ENCODE measurements at places on chromosomes 7 and 10.
A peak's percentile ranks its signal among the peaks of the same experiment; 100 is the strongest.

DNA sequence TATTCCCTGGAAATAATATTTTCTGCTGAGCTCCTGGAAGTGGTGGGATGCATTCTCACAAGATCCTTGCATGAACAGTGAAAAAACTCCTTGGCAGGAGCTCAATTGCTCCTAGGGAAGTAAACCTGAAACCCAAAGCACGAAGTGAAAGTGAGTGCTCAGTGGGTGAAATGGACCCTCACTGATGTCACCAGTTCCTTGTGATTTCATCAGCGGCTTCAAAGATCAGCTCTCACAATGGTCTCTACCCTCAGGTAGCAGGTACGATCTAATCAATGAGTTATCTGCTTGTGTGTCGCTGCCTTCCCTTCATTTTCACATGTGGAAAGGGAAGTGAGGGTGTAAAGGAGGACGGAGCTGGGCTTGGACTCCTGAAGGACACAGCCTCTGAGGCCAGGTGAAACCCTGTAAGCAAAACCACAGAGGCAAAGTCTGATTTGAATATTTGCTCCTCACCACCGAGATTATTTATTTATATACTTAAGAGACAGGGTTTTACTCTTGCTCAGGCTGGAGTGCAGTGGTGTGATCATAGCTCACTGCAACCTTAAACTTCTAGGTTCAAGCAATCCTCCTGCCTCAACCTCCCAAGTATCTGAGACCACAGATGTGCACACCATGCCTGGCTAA lies 255.4 kb upstream of the LYZL1 start:
- DNase-seq, result no peak

- no peak for DNase-seq
Measured at GRCh38 chr10:34710391-34710751, 104.7 kb downstream of the PARD3 start.

GRCh38 chr7:142511801-142512200 lies 237.5 kb upstream of the PRSS1 start:
- no peak for DNase-seq

- DNase-seq, result no peak
Measured at GRCh38 chr7:70005891-70006260, 407.6 kb downstream of the AUTS2 start.

DNA sequence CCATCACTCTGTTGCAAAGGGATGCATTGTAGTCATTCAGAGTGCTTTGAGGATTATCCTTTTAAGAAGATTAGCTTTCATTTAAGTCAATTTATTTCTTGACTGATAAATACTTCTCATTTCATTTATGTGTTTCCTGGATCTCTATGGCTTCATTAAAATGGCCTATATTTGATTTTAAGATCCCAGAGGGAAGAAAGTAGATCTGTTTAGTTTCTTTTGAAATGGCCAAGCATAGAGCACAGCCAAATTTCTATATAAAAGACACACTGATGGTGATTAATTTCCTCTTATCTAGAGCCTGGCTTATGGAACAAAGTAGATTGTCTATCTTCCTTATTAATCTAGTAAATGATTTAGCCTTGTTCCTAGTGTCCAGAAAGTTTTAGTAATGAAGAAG lies 129.7 kb upstream of the CALCR start:
- no peak for DNase-seq

- no peak for DNase-seq
Measured at GRCh38 chr10:15486404-15486803, 115.3 kb upstream of the FAM171A1 start.

GRCh38 chr10:133525444-133525843 lies 1.7 kb upstream of the CYP2E1 start:
- DNase-seq, result no peak

GRCh38 chr7:603152-603951 lies 83.7 kb upstream of the PDGFA start:
- no peak for DNase-seq

DNA sequence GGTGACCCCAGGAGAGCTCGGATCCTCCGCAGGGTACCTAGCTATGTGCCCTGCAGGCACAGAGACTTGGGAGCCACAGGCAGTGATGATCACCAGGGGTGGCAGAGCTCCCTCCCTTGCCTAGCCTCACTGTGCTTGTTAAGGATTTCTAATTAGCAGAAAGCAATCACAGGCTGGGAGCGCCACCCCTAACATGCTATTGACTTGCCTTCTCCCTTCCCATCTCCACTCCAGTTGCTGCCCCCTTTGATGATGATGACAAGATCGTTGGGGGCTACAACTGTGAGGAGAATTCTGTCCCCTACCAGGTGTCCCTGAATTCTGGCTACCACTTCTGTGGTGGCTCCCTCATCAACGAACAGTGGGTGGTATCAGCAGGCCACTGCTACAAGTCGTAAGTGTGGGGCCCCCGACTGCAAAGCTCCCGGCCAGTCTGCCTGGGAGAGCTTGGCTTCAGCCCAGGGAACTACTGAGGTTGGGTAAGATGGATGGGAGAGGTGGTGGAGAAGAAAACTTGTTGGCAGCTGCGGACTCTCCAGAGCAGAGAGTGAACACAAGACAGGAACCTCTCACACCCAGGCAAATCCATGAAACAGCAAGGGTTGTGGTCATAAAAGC lies 1.2 kb downstream of the PRSS1 start:
- DNase-seq, result no peak

DNA sequence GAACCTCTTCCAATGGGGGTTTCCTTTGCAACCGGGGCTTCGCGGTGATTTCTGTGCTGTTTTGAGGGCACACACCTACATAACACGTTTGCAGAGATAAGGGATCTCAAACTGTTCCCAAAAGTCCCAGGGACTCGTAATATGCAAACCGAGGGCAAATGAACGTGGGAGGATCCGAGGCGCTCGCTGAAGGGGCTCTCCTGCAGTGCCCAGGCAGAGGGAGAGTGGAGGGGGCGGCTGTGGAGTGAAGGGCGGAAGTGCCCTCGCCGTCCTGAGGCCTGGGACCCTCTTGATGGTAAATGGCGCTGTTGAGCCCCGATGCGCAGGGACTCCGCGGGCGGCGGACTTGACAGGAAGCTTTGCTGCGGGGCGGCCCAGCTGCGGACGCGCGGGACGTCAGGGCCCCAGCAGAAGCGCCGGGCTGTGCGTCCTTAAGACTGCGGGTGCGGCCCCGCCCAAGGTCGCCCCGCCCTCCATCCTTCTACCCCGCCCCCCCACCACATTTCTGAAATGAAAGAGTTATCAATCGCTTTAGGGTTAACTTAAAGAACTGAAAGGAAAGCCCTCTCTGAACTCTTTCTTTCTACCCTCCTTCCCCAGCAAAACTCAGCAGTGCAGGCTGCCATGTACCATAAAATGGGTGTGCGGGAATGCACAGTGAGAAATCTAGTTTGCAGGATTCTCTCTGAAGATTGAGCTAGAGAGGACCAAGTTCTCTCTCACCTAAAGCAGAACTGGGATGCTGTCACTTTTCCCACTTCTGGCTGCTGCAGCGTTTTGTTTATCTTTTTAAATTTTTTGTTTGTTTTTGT lies 151.8 kb upstream of the YAE1 start:
- DNase-seq, result peak; percentile 50

- DNase-seq, result no peak
Measured at GRCh38 chr10:116395223-116395985, 32.2 kb upstream of the PNLIPRP3 start.

- DNase-seq, result no peak
Measured at GRCh38 chr7:66183700-66184099, 21.4 kb upstream of the TPST1 start.

GRCh38 chr7:73971704-73972341 lies 56.1 kb upstream of the ELN start:
- no peak for DNase-seq

DNA sequence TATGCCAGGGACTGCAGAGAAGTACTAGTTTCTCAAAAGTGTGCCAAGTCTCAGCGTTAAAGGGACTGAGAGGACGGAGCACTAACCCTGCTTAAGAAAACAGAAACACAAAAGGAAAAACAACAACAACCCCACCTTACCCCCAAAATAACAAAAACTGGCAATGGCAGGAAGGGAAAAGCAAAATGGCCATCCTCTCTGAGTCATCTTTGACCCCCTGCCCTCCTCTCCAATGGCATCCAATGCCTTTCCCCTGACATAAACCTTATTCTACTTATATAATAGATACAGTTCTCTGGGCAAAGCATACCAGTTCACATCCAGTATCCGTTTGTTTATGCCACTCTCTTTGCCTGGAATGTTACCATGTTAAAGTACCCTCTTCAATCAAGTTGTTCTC lies 1.6 kb downstream of the POLR1F start:
- no peak for DNase-seq

DNA sequence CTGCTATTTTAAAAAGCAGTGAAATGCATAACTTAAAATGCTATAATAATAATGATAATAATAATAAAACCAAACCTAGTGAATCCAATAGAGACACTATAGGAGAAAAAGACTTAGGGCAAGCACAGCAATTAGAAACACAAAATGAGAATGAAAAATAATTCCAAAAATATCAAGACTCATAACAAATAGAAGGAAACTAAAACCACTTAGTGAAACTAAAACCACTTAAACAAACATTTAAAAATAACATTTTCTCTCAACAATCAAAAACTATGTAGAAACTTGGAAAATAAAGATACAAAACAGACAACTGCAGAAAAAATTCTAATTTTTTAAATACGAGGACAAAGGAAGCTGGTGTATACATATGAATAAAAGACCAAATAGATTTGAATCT lies 655.2 kb upstream of the NRG3 start:
- no peak for DNase-seq

DNA sequence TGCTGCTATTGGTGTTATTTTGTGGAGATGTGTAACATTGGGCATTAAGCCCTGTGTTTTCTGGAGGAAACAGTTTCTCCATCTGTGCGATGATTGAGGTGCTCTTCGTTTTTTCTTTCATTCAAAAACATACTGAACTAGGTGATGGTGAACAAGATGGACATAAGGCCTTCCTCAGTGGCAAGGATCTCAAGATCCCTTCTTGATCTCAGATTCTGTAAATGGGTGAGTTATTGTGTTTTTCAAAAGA lies 759 bp upstream of the ELAPOR2 start:
- no peak for DNase-seq

- DNase-seq, result no peak
Measured at GRCh38 chr7:36084485-36085091, 68.5 kb upstream of the EEPD1 start.

- no peak for DNase-seq
Measured at GRCh38 chr7:18315241-18315640, 180.3 kb upstream of the HDAC9 start.

GRCh38 chr10:84202349-84202748 lies 8.0 kb downstream of the CDHR1 start:
- DNase-seq, result no peak

DNA sequence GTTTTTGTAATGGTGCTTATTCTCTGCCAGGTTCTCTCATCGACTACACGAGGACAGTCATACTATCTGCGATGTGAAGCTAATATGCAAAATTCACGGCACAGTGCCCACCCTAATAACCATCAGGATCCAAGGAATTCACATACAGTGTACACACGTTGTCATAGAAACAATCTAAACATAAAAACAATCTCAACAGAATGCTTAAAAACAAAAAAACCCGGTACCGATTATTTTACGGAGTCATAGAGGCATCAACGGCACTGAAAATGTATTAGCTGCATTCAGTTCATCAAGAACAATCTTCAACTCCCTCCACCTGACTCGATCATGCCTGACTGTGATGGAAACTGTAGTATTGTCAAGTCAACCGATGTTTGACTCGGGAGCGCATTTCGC lies 628 bp downstream of the MRPS33 start:
- no peak for DNase-seq

GRCh38 chr10:114743521-114744231 lies 77.9 kb upstream of the FHIP2A start:
- no peak for DNase-seq

DNA sequence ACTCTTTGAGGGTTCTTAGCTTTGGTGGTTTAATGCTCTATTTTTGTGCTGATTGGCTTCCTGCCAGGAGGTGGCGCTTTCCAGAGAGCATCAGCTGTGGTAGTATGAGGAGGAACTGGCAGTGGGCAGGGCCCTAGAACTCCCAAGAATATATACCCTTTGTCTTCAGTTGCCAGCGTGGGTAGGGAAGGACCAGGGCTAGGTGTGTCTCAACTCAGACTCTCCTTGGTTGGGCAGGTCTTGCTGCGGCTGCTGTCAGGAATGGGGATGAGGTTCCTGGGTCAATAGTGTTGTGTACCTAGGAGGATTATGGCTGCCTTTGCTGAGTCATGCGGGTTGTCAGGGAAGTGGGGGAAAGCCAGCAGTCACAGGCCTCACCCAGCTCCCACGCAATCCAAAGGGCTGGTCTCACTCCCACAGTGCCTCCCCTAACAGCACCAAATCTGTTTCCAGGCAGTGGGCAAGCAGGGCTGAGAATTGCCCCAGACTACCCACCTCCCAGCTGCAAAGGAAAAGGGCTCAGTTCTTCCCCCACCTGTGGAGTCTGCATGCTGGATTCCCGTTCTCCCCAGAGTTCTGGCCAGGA lies 191.5 kb downstream of the PHTF2 start:
- DNase-seq, result no peak

DNA sequence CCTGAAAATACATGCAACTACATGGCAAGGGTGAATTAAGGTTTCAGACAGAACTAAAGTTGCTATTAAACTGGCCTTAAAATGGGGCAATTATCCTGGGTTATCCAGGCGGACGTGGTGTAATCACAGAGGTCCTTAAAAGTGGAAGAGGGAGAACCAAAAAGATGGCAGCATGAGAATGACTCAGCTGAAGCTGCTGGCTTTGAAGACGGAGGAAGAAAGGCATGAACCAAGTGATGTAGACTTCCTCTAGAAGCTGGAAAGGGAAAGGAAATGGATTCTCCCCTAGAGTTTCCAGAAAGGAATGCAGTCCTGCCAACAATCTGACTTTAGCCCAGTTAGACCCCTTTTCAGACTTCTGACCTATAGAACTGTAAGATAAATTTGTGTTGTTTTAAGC lies 27.0 kb upstream of the UBN2 start:
- no peak for DNase-seq

- no peak for DNase-seq
Measured at GRCh38 chr7:24456526-24457218, 116.6 kb upstream of the PALS2 start.

GRCh38 chr7:50366311-50366710 lies 61.8 kb downstream of the IKZF1 start:
- DNase-seq, result no peak

- no peak for DNase-seq
Measured at GRCh38 chr10:122244001-122244975, 26.8 kb upstream of the BTBD16 start.

DNA sequence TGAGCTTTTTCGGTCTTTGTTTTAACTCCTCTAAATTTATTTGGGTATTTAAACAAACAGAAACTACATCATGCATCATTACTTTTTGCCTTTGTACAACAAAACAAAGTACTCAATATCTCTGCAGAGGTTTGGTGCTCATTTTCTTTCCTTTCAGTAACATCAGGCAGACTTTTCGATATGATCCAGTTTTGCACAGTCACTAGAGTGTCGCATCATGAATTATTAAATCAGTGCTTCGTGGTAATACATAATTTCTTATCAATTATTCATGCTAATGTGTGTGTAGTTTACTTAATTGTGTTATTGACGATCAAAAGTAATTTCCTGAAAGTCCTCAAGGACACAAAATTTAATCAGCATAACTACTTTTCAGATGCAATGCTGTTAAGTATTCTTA lies 31.8 kb downstream of the DRGX start:
- DNase-seq, result no peak

All from DMS 273 treated with DMSO at 0.1 percent for 48 hours (cell line).